ENCODE measurements at places on chromosomes 7 and 10.

- no peak for DNase-seq
Measured at GRCh38 chr7:6116211-6116610, 85.0 kb downstream of the ANKRD61 start.

DNA sequence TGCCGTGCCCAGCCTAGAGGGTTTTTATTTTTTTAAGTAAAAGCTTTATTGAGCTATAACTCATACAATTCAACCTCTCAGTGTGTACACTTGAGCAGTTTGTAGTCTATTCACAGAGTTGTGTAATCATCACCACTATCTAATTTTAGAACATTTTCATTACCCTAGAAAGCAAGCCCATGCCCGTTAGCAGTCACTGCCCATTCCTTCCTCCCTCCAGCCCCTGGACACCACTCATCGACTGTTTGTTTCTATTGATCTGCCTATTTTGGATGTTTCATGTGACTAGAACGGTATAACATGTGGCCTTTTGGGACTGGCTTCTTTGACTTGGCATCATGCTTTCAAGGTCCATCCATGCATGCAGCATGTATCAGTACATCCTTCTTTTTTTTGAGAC lies 25.7 kb upstream of the SEC61A2 start:
- DNase-seq, result peak; percentile 49

DNA sequence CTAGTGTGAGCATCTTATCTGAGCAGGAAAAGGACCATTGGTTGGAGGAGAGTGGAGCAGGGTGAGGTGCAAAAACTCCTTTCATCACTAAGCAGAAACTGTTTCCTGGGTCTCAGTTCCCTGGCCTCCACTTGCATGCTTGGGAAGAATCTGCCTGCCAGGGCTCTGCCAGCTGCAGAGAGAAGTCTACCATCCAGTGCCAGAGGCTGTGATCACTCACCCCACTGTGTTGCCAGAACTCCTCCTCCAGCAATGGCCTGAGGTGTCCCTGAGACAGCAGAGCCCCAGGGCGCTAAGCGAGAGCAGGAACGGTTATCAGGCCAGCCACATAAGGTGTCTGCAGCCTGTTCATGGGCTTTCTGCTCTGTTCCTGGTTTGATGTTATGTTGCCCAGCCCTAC lies 991.4 kb downstream of the CCSER2 start:
- DNase-seq, result no peak

DNA sequence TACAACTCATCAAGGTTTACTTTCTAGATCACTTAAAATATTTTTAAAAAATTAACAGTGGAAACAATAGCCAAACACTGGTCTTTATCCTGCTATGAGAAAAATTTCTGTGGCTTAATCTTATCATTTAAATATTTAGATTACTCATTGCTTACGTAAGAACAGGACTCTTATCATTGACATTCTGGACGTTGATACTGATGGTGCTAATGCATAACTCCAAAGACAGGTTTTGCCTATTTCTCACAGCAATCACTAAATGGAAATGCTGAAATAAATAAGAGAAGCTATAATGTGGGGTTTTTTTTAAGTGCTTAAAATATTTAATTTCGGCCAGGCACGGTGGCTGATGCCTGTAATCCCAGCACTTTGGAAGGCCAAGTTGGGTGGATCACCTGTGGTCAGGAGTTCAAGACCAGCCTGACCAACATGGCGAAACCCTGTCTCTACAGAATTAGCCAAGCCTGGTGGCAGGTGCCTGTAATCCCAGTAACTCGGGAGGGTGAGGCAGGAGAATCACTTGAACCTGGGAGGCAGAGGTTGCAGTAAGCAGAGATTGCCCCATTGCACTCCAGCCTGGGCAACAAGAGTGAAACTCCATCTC lies 195.0 kb downstream of the HGF start:
- DNase-seq, result no peak

- DNase-seq, result no peak
Measured at GRCh38 chr7:81842361-81842760, 72.5 kb upstream of the HGF start.

DNA sequence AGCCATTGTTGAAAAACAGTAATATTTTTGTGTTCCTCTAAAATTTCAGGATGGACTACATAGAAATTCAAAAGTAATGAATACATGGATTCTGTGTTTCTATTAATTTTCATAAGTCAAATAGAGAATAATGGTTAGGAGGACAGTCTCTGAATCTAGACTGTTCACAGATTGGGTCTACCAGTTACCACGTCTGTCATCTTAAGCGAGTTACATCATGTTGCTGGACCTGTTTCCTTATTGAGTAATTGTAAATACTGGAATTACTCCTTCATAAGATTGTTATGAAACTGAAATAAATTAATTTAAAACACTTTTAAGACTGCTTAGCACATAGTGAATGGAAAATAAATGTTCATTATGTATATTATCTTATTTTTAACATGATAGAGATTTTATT lies 172.3 kb downstream of the KCND2 start:
- no peak for DNase-seq

DNA sequence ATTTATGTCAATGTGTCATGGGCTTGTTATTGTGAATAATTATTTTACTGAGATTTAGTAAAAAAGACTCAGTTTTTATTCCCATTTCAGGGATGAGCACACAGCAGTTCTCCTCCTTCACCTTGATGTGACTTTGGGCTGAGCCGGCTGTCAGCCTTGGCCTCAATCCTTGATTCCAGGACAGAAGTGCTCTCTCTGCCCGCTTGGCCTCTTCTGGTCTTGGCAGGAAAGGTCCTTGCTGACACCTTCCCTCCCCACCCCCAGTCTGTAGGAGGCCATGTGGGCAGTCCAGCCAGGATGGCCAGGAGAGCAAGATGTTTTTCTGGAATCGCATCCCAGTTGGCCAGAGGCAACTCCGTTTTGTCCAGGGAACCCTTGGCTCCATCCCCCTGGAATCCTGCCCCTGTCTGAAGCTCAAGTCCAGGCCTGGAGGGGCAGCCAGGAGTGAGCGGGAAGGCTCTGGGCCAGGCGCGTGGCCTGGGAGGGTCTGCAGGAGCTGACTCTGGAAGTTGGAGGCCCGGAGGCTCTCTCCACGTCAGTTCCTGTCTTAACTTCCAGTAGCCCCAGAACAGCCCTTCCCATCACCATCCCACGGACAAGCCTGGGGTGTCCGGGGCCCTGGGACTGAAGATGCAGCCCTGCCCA lies 100.9 kb downstream of the PDGFA start:
- no peak for DNase-seq

GRCh38 chr10:87635498-87636312 lies 24.0 kb upstream of the PAPSS2 start:
- peak; percentile 83 for DNase-seq

DNA sequence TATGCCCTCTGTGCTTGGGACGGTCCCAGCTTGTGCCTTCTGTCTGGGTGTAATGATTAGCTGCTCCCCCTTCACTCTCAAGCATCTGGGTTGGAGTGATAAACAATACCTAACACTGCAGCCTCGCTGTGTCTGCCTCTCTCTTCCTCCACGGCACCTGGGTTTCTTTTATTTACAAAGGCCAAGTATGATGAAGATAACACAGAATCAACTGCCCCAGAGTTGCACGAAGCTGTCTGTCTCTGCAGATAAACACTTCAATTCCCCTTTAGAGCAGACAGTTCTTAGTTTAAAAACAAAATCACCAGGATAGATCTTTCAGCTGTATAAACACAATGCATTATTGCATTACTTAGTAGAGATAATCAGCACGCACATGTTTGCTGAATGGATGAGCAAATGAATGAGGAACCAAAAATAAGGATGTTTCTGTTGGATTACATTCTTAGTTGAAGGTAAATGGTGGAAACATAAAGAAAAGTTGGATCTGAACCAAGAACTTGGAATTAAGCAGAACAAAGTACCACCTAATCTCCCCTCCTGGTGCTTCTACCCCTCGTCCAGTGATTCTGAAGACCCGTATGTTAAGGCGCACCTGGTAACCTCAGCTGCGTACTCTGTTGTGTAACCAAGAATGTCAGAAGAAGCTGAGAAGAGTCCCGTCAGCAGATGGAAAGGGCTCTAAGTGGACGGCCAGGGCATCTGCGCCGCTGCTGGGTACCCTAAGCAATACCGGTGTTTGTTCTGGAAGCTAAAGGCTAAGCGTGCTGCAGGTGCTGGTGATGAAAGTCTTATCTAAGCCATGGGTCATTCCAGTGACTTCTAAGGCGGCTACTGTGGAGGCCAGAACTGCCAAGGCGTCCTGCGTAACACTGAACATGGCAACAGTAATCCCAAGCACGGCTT lies 26.6 kb downstream of the INSIG1 start:
- DNase-seq, result no peak

DNA sequence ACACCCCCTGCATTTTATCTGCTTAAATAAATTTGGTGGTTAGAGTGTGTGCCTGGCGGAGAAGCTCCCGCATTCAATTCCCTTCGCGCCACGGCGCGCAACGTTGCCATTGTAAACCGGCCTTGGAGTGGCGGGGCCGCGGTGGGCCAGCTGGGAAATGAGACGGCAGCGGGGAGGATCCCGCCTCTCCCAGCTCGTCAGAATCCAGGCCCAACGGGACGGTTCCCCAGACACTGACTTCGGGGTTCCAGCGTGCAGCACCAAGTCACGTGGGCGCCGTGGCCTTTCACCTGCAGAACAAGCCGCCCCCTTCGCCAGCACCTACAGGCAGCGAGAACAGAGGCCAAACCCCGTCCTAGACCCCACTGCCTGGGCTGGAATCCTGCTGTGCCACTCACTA lies 103.4 kb downstream of the GRID1 start:
- DNase-seq, result no peak

DNA sequence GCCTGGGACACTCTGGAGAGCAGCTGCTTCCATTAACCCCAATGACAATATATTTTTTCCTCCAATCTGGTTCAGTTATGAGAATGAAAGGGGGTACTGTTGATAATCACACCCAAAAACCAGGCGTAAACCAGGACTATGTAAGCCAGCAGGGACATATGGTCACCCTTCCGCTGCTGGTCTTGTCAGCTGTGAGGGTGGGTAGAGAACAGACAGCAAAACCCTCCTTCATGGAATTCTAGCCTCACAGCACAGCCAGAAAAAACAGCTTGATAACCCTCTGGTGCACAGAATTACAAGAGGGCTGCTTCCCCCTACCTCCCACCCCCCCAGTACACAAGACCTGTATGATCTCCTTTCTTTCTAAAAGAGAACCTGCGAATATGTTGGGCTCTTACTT lies 368.8 kb upstream of the ZMIZ1 start:
- no peak for DNase-seq

All from NB4 (cell line).